NCI-H748 treated with DMSO at 0.1 percent for 48 hours (cell line): ENCODE measurements at places on chromosomes 11 and 22.

GRCh38 chr11:128476049-128476448, 111.3 kb downstream of the ETS1 start:
- DNase-seq: no peak

DNA sequence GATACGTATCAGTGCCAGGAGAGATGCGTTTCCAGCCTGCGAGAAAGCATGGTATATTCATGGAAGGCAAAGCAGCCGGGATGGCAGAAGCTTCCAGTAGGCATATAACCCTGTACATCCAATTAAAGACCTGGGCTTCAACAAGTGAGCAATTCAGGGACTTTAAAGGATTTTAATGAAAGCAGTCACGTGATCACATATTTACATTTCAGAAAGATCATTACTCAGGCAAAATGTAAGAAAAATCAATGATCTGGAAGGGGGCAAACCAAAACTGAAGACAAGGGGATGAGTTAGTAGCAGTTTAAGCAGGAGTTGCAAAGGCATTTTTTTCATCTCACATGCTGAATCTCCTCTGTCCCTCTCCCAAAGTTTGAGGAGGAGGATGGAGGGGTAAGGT, 7.8 kb downstream of the CDON start:
- DNase-seq: no peak

GRCh38 chr11:1836011-1836945, 1.5 kb downstream of the SYT8 start:
- no peak for DNase-seq

DNA sequence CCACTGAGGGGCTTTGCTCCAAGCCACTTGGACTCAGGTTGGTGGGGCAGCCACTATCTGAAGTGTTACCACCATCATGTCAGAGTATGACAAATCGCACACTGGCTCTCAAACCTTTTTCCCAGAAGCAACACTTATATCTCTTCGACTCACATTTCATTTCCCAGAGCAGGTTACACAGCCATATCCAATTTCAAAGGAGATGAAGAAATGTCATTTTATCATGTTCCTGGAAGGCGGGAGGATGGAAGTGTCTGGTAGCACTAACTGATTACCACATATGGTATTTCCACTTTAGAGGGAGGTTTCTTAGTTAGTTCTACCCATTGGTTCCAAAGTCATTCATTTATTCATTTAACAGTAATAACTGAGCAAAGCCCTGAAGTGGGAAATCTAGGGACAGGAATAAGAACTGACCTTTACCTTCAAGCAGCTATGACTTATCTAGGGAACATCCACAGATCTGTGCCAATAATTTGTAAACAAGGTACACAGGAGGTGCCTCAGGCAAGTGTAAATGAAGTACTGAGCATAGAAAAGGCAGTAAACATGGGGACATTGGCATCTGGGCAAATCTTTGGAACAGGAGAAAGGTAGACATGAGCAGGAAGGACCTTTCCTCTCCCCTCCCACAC, 54.9 kb upstream of the LRRC55 start:
- no peak for DNase-seq

GRCh38 chr11:10503777-10504480, 37.1 kb downstream of the RNF141 start:
- DNase-seq: no peak

- no peak for DNase-seq
Measured at GRCh38 chr22:44444341-44445306, 53.4 kb downstream of the RTL6 start.
